ENCODE measurements at places on chromosomes 2 and 18.

DNA sequence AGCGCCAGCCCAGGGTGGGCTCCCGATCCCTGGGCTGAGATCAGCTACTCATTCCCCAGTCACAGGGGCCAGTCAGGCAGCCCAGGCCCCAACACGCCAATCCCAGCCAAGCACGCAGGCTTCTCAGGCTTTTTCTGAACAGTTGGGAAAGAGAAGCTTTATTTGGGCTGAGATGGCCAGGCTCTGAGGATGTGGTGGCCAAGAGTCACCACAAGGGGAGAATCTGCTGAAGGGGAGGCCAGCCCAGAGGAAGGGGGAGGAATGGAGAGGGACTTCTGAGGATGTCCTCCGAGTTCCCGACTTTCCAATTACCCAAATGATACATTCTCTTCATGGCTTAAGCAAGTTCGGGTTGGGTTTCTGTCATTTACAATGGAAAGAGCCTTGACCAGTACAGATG lies 2.8 kb upstream of the DIPK1C start:
- no peak for DNase-seq

GRCh38 chr2:61410185-61410584 lies 60.7 kb downstream of the USP34 start:
- no peak for DNase-seq

DNA sequence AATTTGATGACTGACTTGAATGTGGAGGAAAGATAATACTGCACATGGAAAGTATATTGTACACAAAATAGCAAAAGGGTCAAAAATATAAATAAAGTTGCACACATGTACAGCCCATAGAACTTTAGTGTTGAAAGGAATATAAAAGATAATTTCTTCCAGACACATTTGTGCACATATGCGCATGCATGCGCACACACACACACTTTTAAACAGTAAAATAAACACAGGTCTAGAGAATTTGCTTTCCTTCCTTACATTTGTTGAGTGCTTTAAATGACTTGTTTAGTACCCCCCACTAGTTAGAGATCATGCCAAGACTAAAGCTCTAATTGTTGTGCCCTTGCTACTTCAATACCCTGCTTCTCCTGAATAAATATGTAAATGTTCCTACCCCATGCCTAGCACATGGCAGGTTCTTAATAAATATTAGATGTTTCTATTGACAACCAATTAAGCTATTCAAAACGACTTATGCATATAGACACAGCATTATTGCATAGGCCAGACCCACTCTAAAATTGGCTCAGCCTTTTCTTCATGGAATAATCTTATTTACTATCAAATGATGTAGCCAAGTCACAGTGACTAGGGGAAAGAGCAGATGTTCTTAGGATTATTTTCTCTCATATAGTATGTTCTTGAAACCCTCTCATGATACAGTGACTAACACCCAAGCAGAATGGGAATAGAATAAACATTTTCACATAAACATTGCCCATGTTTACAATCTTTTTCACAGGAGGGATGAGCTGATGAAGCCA lies 165.5 kb upstream of the ACVR2A start:
- no peak for DNase-seq

GRCh38 chr2:54814389-54815147 lies 91.1 kb downstream of the EML6 start:
- DNase-seq = no peak

DNA sequence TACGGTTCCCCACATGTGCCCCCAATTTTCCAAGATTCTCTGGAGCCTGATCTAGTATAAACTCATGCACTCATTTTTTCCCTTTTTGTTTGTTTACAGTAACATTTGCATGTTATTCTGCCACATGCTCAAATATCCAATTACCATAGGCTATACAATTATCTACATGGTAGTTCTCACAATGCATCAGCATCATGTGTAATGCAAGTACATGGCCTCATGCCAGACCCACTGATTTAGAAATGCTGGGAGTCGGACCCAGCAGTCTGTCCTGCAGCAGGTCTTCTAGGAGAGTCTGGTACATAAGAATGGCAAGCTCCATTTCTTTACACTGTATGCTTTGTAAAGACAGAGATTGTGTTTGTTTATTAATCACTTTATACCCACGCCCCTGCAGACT lies 107.7 kb downstream of the CBLN2 start:
- no peak for DNase-seq

DNA sequence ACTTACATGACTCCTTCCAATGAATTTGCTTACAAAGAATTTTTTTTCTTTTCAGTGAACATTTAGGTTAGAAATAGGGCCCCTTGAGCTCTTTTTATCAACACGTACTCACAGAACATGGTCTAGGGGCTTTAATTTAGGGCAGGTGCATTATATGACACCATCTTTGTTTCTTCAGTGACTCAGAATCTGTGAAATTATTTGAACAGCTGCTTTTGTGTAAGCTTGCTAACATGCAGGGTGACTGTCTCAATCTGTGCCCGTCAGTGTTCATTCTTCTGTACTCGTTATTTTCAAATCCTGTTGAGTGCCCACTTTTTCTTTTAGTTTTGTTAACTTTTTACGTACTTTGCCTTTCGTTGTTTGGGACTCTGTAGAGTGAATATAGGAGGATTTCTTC lies 52.8 kb upstream of the CABYR start:
- DNase-seq = no peak

DNA sequence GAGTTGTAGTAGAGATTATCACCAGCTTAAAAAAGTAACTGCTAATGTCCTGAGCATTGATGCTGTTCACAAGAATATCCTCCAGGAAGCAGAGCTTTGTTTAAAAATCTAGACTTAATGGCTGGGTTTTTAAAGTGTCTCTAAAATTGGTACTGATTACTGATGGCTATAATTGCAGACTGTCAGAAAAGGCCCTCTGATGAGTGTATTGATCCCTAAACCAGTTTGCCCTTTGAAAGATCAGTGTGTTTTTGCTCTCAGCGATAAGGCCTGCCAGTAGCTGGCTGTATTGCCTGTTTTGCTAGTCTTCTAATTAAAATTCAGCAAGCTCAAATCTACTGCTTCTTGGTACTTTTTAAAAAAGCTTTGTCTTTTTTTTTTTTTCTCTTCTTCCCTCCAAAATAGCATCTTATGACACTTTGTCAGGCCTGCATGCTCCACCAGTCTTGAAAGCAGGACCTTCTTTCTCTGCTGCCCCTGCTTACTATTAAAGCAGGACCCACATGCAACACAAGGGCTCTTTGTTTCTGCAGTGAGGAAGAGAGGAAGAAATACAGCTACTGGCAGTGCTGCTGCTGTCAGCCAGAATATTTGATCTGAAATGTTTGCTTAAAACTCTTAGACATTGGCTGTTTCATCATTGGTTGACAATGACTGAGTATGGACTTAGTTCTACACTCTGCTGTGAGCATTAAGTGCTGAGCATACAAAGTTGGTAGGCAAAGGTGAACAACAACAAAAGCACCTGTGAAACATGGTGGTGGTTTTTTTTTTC lies 1.8 kb downstream of the SEC11C start:
- DNase-seq = no peak

- DNase-seq = no peak
Observed at GRCh38 chr2:7803515-7803914, 878.3 kb upstream of the ID2 start.

DNA sequence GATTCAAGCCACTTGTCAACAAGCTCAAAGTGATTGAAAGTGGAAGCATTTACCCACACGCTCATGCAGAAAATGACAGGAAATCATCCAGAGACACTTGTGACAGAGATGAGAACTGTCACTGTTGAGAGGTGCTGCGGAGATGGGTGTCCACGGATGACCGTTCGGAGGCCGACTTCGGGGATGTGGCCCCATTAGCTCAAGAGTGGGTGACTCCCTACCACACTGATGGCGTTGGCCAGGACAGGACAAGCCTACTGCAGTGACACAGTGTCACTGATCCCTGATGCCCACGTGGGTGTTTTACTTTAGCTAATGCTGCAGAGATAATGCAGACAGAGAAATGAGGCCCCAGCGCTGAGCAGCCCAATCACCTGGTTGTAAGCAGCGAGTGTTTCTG lies 81.5 kb upstream of the YWHAQ start:
- DNase-seq = no peak

DNA sequence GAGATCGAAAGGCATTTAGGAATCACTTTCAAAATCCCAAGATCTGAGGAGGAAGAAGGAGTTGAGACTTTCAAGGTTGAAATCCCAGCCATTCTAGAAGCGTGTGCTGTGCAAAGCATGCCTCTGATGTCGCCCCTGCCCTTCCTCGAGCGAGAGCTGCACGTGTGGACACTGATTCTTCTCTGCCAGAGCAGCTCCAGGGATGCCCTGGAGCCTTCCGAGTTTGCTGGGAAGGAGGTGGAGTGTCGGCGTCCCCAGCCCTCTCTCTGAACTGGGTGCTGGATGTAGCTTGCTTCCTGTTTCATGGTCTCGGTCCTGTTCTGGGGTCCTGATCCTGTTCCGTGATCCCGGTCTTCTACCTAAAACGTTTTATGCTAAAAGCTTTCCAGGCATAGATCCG lies 76.1 kb downstream of the TWIST2 start:
- no peak for DNase-seq

DNA sequence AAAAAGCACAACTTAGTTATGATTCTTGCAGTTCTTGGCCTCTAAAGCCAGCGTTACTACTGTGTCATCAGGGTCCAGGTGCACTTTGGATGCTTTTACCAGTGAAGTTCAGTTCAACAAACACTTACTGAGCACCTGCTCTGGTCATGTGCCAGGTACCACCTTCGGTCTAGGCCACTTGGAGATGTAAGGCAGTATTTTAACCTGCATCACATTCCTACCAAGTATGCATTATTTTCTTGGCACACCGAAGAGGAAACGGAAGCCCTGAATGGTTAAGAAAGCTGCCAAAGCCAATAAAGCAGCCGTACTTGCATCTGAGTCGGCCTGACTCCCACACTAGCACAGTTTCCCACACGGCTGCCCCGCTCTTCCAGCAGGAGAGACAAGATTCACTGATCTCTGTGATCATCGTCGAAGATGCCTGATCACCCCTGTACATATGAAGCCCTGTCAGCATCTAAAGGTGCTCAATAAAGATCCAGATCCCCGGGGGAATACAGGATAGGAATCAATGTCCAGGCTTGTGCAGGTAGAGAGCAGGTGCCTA lies 427.1 kb downstream of the EIPR1 start:
- no peak for DNase-seq

DNA sequence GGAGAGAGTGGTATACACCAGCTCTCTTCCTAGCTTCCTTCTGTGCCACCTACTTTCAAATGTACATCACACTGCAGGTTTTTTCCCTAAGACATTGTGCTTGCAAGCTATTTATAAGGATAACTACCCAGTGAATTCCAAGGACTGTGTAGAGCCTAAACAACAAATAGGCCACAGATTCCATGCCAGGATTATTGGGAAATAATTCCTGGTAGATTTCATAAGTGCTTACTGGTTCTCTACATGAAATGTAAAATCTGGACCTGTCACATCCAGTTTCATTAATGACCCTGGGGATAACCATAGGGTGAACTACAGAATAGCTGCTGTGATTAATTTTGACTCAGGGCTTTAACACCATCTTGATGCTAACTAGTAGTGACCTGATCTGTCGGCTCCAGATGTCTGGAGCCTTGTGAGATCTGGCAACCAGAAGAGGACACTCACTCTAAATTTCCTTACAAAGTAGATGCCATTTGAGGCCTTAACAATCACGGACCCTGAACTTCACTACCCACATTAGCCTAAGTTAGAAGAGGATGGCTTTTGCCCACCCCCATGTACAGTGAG lies 34.3 kb upstream of the LGALSL start:
- DNase-seq = no peak

GRCh38 chr2:225037415-225038230 lies 4.6 kb downstream of the DOCK10 start:
- DNase-seq = peak; percentile 51

DNA sequence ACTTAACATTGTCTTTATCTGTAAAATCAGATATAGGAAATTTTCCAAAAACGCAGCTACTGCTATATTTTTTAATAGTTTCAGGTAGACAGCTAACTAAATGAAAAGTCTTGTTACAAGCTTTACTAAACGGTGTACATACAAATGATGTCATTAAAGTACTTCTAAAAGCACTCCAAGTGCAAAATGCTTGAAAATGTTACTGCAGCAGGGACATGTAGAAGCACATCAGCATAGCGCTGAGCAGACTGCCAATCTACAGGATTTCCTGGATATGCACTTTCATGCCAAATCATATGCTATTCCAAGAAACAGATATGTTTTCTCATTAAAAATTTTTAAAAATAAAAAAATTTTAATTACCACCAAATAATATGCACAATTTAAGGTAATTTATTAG lies 61.7 kb downstream of the SMAD2 start:
- DNase-seq = no peak

DNA sequence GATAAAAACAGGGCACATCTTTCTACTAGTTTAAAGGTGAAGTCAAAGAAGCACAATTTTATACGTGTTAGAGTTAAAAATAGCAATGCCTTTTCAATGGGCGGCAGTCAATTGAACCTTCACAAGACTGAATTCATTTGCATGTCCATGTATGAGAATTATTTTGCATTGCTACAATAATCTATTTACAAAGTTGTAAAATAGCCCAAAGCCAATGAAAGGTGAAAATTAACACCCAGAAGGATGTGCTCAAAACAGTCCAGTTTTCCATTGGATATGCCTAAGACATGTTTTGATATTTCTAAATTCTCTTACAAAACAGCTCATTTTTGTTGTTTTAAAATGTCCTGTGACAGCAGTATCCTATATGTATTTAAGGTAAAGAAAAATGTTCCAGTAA lies 425.1 kb upstream of the SYT4 start:
- no peak for DNase-seq

GRCh38 chr2:84927275-84927627 lies 21.8 kb downstream of the TMSB10 start:
- DNase-seq = no peak

DNA sequence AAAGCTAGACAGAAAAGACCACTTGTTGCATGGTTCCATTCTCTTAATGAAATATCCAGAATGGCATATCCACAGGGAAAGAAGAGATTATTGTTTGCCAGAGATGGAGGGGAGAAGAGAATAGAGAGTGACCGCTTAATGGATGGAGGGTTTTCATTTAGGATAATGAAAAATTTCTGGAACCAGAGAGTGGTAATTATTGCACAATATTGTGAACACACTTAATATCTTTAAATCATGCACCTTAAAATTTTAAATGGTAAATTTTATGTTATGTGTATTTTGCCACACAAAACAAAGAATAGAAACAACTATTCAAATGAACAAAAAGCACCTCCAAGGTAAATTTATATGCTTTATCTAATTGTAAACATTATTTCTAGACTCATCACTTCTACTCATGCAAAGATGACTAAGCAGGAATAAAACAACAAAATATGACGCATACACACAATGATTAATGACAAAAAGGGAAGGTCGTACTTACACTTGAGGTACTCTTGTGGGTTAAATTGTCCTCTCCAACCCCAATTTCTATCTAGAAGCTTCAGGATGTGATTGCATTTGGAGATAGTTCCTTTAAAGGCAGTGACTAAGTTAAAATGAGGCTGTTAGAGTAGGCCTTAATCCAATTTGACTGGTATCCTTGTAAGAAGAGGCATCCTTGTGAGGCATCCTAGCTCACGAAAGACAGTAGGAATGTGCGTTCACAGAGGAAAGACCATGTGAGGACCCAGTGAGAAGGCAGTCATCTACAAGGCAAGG lies 18.7 kb upstream of the DHRS9 start:
- DNase-seq = no peak

- no peak for DNase-seq
Observed at GRCh38 chr18:39840406-39840805, 2114.6 kb upstream of the PIK3C3 start.

Data from MV-4-11 (cell line).